Pericardium fibroblast (primary cell): ENCODE measurements at places on chromosomes 1 and 21. TPM values are rescaled to one million over a fixed set of nuclear protein-coding genes. Genes with fewer than 3 reads are reported as not detected.

DIPK1A gene
- total RNA-seq, result 4.7 and 12.3 TPM in 2 replicates

GDAP2 gene
- 10.6 and 12.7 TPM in 2 replicates for total RNA-seq

BGLAP gene
- not detected in 2 replicates for total RNA-seq

SPRR2B gene
- total RNA-seq, result not detected in 2 replicates

ZBTB48 gene
- total RNA-seq, result 9.1 and 9.3 TPM in 2 replicates

MEGF6 gene
- total RNA-seq, result 3.0 and 35.6 TPM in 2 replicates

DFFB gene
- 3.5 and 6.3 TPM in 2 replicates for total RNA-seq

PCBP3 gene
- 6.0 and 16.7 TPM in 2 replicates for total RNA-seq

CHODL gene
- 0.17 TPM in 1 of 2 replicates, not detected in the other for total RNA-seq
